ENCODE measurements at places on chromosomes 2 and 18. TPM values are rescaled to one million over a fixed set of nuclear protein-coding genes. Genes with fewer than 3 reads are reported as not detected.

CYP27A1 gene
- total RNA-seq: 25.1 TPM

FAM124B gene
- 0.22 TPM for total RNA-seq

GALNT14 gene
- total RNA-seq: 1.2 TPM

HOXD12 gene
- 0.33 TPM for total RNA-seq

FBLN7 gene
- 2.4 TPM for total RNA-seq

RESP18 gene
- not detected for total RNA-seq

EFHD1 gene
- not detected for total RNA-seq

MERTK gene
- total RNA-seq: 0.37 TPM

TMSB10 gene
- 7,169 TPM for total RNA-seq

GCG gene
- not detected for total RNA-seq

MYCN gene
- not detected for total RNA-seq

Data from uterine smooth muscle cell (primary cell).